ENCODE measurements at places on chromosomes 6 and 20. TPM values are rescaled to one million over a fixed set of nuclear protein-coding genes. Genes with fewer than 3 reads are reported as not detected.

The MEI4 gene
- not detected for total RNA-seq

The ZBTB9 gene
- 4.5 TPM for total RNA-seq

The BANF2 gene
- total RNA-seq: not detected

The SRSF12 gene
- total RNA-seq: 0.40 TPM

The OR2J3 gene
- total RNA-seq: not detected

The THBS2 gene
- total RNA-seq: 28.8 TPM

The ENPP5 gene
- 2.9 TPM for total RNA-seq

The SEC63 gene
- 55.5 TPM for total RNA-seq

The CRISP3 gene
- 0.32 TPM for total RNA-seq

The LRRC73 gene
- total RNA-seq: 1.5 TPM

DNA sequence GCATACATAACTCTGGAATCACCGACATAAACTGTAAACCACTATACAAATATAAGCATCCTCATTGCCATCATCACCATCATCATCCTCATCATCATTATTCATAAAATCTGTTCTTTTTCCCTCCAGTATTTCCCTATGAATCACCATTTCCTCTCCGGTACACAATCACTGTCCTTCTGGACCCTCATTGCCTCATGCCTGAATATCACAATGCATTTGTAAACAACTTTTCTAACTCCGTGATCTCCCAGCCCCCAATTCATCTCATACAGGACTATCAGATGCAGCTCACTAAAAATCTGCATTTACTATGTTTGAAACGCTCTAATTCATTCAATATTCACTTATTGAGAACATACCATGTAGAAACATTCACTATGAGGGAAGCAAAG, 339.7 kb downstream of the TBC1D32 start:
- no peak for DNase-seq

GRCh38 chr6:48881551-48881950, 581.5 kb downstream of the MMUT start:
- no peak for DNase-seq

GRCh38 chr20:50993876-50994275, 29.0 kb downstream of the KCNG1 start:
- no peak for DNase-seq

GRCh38 chr6:36800223-36801076, 38.8 kb downstream of the CPNE5 start:
- no peak for DNase-seq

- peak; percentile 44 for DNase-seq
These were observed 157.9 kb downstream of the MRPL14 start for GRCh38 chr6:43969158-43969981.

GRCh38 chr6:146859795-146860495, 261.2 kb downstream of the ADGB start:
- DNase-seq: no peak

- no peak for DNase-seq
These were observed 369.1 kb upstream of the MARCKS start for GRCh38 chr6:113488061-113488460.

GRCh38 chr6:31575335-31575901, at the start of gene TNF:
Gene TNF (plus strand): TSS chr6:31575565. CDS start chr6:31575742, 177 bp downstream.
- DNase-seq: no peak

DNA sequence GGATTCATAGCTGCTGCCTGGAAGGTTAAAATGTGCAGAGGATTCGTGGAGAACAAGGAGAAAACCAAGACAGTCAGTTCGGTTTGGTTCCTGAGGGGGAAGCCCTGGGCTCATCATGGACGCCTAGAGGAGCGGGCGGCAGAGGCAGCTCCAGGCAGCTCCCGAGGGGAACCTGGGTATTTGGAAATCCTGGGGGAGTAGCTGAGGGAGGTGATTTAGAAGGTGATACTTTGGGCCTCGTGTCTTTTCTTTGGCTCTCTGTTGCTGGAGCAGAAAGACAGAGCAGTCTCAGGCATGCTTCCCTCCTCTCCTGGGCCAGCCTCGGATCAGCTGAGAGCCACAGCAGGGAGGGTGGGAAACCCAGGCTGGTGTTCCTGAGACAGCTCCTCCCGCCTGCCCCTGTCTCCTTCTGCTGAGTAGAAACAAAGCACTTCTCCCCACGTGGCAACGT, 139.5 kb downstream of the DLL1 start:
- DNase-seq: no peak

GRCh38 chr6:40806256-40806864, 219.2 kb upstream of the LRFN2 start:
- no peak for DNase-seq

DNA sequence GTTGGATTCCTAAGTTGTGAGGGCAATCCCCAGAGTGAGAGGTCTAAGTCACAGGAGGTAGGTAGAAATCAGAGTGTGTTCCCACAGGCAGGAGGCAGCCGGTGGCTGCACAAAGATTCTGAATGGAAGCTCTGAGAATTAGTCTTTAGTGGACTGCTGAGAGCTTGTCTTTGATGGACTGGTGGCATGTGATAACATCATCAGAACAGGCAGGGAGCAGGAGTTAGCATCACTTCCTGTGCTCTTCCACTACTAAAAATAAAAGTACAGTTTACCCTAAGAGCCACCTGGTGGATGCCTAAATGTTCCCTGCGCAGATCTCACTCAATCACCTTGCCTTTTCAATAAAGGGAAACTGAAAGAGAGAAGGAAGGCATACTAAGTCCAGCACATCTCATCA, 294.6 kb upstream of the POU3F2 start:
- no peak for DNase-seq

DNA sequence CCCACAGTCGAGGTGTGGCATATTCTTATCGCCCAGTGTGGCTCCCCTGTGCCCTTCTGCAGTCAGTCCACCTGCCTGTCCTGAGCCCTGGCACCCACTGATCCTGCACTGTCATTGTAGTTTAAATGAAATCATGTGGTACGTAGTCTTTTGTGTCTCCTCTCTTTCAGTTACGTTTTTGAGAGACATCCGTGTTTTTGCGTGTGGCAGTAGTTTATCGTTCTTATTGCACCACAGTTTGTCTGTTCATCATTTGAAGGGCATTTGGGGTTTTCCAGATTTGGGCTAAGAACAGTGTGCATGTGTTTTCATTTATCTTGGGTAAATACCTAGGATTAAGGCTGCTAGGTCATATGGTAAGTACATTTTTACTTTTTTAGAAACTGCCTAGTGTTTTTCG, 49.3 kb downstream of the SPATA2 start:
- no peak for DNase-seq

DNA sequence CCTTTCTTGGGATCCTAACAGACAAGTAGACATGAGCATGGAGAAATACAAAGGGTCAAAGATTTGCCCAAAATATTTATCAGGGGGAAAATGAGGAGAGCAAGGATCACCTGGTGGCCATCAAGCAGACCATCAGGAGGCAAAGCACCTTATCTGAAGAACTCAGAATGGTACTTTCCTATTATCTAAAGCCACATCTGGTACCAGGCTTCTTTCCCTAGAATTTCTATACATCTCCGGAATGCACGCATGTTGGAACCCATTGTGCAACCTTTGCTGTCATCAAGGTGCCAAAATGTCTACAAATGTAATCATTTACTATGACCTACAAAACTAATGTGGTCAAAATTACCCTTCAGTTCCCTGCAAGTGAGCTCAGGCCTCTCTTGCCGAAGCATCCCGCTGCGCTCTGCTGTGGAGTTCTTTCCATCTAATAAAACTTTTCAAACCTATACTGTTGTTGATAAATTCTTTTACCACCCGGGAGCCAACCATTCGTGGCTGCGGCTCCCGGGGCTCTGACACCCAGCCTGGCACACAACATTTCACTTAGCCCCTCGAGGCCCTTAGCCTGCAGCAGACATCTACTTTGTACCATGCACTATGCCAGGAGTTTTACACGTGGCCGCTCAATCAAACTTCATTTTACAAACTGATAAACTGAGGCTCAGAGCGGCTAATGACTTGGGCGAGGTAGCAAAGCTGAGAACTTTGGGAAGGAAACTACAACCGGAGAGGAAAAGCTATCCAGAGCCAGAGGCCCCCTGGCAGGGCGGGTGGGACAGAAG, 3.8 kb upstream of the CPXM1 start:
- DNase-seq: no peak

DNA sequence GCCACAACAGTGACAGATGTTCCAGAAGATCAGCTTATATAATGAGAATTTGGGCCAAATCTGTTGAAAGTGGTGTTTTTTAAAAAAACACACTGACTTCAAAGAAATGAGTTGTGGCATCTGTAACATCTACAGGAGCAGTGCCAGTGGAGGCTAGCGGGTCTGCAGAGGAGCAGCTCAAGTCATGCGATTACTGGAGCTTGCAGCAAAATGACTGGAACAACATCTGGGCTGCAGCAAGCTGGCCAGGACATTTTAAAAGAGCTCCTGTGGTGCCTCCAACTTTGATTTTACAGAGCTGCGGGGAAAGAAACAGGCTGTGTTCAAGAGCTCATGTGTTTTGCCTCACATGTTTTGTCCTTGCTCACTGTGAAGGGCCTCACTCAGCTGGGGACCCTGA, 57.2 kb downstream of the TBX18 start:
- DNase-seq: no peak

DNA sequence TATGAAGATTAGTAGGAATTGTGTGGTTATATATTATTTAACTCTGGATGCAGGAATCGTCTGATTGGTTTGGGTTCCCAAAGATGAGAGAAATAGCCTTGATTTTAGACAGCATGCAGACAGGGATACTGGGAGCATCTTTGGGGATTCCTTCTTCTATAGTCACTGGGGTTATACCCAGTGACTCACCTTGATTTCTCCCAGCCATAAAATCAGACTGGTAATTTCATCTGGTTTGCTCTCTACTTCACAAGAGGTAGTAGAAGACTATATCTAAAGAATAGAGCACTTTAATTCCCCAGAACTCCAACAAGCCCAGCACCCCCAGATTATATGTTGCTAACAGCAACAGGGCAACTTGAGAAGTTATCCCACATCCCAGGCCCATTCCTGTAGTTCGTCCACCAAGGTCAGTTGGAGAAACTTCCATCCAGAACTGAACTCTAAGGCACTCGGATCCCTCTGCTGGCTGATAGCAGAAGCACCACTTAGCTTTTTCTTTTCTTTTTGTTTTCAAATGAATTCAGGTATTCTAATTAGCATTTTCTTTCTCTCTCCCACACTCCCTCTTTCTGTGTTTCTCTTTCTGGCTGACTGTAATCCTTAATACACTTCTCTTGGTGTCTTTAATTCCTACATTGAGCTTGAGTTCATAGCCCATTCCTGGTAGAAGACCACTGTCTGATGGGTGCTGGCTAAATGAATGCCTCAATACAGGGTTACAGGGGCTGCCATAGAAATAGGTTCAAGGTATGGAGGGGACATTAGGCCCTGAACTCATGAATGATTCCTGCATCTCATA, 20.4 kb upstream of the EFHC1 start:
- no peak for DNase-seq

DNA sequence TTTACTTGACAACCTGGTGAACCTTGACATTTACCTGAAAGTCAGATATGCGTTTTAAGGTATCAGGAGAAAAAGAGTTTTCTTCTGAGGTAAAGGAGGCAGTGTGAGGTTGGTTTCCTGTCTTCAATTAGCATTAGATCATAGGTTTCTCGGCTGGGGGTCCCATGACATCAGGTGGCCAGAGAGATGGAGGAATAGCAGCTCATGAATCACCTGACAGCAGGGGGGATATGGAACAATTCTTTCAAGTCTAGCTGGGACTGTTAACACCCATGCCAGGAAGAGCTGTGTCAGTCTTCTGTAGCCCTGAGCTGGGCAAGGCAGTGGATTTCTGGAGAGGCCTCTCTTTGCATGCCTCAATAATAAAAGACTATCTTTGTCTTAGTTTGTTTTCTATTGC, 108.0 kb upstream of the TMEM170B start:
- DNase-seq: no peak

GRCh38 chr20:8361006-8361652, 229.1 kb downstream of the PLCB1 start:
- DNase-seq: no peak

- DNase-seq: no peak
These were observed 20.8 kb downstream of the ULBP3 start for GRCh38 chr6:150048099-150048498.

DNA sequence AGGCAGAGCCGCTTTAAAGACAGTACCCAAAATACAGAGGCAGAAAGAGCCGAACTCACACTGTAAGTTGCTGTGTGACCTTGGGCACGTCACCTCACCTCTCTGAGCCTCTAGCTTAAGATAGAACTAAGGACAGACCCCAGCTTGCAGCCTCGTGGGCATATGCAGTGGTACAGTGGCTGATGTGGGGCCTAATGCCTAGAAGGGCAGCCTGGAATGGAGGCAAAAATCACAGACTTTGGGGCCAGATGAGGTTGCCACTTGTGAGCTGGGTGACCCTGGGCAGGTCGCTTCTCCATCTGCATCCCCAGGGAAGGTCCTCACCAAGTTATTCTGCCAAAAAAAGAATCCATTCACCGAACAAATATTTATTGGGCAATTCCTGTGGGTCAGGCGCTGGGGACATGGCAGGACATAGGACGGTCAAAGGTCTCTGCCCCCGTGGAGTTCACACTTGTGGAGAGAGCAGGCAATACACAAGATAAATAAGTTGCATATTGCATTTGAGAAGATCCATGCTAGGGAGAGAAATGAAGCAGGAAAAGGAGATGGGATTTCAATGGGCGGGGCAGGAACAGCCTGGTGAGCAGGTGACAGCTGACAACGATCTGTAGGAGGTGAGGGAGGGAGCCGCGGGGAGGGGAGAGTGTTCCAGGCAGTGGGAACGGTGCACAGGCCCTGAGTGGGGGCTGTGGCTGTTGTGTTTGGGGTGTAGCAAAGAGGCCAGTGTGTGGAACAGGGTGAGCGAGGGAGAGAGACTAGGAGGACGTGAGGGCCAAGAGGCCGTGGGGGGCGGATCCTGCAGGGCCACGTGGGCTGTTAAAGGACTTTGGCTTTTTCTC, 115.2 kb downstream of the CEBPB start:
- DNase-seq: no peak

GRCh38 chr6:39309942-39310531, 4.2 kb downstream of the KCNK17 start:
- peak; percentile 84 for DNase-seq

GRCh38 chr6:6820641-6821238, 232.2 kb downstream of the LY86 start:
- DNase-seq: no peak

GRCh38 chr20:57475388-57476083, 49.4 kb downstream of the CTCFL start:
- DNase-seq: peak; percentile 56

DNA sequence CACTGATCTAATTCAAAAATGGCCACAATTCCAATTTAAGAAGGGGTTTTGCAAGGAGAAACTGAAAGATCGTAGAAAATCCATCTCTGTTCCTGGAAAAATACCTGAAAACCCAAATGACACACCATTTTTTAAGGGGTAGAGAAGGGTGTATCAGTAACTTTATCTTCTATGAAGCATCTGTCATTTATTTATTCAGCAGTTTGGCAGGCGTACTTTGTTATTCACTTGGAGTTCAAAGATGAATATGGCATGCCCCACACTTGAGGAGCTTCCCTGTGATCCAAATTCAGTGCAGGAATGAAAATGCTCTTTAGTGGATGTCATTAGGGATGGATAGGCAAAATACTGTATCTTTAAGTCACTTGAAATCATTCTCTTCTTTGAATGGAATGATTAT, 7.2 kb downstream of the HINT3 start:
- no peak for DNase-seq

DNA sequence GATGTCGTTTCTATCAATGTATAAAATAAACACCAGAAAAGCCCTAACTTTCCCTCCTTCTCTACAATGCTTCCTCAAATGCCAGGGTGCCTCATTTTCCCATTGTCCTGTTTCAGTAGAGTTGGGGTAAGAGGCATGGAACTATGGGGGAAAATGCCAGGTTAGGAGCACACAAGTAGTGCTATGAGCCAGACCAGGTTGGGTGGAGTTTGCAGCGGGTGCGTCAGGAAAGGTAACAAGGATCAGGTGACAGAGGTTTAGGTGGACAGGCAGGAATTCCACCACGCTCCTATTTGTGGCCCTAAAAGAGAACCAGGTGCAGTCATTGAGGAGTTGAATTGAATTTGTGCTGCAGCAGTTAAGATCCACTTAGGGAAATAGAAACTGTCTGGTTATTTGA, 36.5 kb downstream of the SYTL3 start:
- DNase-seq: no peak
